GM12878 (cell line): ENCODE measurements at places on chromosomes 5 and 9. TPM values are rescaled to one million over a fixed set of nuclear protein-coding genes. Genes with fewer than 3 reads are reported as not detected.

DNA sequence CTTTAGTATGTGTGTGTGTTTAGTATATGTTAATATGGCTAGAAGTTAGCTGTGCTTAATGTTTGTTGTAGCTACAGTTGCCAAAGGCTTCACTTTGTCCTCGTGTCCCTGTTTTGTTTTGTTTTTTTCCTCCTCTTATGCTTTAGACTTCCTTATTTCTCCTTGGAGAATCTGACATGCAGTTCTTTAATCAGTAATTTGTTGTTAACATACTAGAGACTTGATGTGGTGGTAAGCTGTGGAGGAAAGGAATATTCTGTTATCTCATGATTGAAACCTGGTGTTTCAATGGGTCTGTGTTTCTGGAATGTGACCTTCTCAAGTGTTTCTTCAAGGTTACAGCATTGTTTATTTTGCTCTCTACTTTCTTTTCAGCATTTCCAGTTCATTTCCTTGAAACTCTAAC, 515.6 kb upstream of the ST8SIA4 start:
- DNase-seq: no peak

The NRG2 gene
- 3.2 and 3.7 TPM in 2 replicates for polyA plus RNA-seq

GRCh38 chr5:148859703-148860102, 33.3 kb downstream of the ADRB2 start:
- no peak for DNase-seq

DNA sequence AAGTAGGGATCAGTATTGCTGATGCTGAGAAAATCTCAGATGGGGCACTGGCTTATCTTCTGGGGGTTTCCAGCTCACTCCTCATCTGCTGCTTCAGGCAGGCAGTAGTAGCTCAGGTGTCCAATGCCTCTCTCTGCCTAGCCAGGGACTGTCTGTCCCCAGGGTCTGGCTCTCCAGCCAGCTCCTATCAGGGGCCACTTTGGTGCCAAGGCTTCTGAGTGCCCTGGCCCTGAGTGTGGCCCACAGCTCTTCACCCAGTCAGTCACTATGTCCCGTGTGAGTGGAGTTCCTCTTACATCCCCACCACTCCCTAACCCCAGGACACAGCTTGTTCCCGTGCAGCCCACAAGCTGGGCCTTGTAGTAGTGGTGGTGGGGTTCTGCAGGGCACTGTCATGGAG, 251.5 kb downstream of the HSPA4 start:
- no peak for DNase-seq
